ENCODE measurements at places on chromosomes 11 and 22.

DNA sequence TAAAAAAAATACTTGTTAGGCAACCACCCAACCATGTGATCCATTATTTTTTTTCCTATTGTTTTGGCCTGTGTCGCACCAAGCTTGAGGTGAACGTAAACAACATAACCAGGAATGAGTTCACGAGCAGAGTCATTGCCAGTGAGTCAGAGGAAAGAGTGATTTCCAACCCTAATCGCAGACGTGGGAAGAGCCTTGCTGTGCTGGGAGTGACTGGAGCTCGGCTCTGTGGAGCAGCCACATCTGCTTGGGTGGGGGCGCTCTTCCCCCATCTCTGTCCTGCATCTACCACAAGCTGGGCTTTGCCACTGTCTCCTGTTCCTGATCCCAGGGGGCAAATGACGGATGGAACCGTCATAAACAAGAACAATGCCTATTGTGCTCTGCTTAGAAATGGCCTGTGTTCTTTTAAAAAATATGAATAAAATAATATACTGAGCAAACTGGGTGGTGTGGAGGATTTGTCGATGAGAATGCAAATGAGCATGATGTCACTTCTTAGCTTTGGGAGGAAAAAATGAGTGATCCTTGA lies 210.0 kb downstream of the KIRREL3 start:
- no peak for DNase-seq

- DNase-seq: no peak
These were observed 7.9 kb downstream of the SEC14L4 start for GRCh38 chr22:30497466-30498150.

DNA sequence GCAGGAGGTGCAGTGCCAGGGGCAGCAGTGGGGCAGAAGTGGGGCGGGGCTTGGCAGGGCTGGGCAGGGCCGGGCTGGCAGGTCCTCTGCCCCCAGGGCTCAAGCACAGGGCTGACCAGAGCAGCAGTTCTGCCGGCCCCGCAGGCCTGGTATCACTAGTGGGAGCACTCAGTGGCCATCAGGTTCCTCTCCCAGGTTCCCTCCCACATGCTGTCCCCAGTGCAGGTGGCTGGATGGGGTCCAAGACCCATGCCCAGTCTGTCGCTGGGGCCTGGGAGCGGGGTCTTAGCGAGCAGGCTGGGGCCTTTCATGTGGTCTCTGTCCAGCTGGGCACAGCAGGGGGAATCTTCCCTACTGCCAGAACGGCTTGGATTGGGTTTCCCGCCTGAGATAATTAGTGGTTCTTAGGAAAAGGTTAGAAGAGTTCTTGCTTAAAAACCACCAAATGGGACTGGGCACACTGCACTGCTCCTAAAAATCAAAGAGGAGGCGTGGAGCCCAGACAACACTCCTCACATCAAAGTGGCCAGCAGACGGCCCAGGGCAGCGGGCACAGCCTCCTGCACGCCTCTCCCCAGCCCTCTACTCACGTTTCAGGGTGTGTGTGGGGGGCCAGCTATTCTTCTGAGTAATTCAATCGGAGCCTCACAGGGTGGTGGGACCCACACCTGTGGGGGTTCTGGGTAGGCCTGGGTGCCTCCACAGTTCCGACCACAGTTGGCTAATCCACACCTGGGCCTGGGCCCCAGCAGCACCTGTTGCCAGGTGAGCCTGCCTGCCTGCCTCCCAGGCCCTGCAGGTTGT lies 45.6 kb downstream of the TPCN2 start:
- no peak for DNase-seq

DNA sequence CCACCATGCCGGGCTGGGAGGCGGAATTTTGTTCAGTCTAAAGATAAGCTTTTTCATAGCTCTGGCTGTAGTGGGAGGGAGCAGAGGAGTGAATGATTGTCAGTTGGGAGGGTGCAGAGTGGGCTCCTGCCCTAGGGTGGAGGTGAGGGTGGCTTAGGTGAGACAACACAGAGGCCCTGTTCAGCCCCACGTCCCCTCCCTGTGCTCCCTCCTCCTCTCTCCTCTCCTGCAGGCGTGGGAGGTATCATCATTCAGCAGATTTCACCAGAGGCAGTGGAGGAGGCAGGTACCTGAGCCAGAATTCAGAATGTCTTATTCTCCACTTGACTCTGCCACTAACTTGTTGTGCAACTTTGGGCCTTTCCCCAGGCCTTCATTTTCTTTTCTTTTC lies 1.7 kb upstream of the THRSP start:
- no peak for DNase-seq

DNA sequence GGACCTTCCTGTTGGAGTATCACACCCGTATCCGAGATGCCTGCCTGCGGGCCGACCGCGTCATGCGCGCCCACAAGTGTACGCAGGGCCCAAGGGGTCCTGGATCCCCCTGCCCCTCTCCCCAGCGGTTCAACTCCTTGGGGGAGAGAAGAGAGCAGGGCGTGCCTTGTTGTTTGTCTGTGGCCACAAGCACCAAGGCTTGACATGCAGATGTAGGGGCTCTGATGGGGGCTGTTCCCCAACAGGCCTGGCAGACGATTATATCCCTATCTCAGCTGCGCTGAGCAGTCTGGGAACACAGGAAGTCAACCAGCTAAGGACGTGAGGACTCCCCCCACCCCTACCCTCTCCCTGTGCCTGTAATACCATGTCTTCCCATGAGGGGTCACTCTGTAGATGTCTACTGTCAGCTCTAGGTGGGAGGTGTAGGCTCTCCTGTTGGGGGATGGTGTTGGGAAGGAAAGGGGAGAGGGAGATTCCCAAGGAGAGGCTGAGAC lies 6.8 kb downstream of the CFL1 start:
- DNase-seq: no peak

DNA sequence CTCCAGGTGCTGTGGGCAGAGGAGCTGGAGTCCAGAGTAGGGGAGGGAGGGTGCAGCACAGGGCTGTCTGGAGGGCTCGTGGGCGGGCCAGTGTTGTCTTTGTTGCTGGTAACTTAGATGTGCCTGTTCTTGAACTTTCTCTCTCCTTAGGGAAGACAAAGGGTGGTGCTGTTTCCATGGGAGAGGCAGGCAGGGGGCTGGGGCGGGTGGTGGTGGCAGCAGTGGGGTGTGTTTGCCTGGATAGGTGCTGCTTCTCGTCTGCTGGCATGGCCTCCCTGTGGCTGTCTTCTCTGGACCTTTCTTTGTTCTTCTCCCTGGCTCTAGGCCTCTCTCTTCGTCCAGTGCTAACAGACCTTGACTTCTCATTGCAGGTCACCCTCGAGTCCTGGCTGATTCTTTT lies 8.5 kb downstream of the SIDT2 start:
- DNase-seq: no peak

GRCh38 chr11:47225552-47226400 lies 11.0 kb downstream of the DDB2 start:
- no peak for DNase-seq

DNA sequence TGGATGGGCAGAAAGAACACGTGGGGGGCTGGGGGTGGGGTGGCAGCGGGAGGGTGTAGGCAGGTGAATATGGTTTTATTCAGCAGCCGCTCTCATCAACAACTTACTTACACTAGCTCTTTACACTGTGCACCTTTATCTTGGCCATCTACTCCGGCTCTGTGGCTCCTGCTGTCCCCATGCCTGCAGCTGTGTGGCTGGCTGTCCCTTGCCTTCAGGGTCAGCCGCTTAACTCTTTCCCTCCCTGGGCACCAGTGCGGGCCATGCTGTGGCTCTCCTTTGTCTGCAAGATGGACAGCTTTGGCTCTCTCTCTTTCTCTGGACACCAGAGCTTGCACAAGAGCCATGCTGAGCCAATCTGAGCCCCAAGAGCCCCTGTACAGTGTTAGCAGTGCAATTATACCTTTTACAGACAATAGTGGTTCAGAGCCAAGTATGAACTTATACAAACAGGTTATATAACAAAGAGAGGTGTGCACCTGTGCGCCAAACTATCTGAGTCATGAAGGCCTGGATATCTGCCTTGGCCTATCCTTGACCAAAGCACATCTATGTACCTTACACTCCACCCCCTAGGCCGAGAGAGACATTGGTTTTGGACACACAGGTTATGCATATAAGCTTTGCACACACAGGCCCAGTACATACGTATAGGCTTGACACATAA lies 94.3 kb upstream of the CTSC start:
- no peak for DNase-seq

DNA sequence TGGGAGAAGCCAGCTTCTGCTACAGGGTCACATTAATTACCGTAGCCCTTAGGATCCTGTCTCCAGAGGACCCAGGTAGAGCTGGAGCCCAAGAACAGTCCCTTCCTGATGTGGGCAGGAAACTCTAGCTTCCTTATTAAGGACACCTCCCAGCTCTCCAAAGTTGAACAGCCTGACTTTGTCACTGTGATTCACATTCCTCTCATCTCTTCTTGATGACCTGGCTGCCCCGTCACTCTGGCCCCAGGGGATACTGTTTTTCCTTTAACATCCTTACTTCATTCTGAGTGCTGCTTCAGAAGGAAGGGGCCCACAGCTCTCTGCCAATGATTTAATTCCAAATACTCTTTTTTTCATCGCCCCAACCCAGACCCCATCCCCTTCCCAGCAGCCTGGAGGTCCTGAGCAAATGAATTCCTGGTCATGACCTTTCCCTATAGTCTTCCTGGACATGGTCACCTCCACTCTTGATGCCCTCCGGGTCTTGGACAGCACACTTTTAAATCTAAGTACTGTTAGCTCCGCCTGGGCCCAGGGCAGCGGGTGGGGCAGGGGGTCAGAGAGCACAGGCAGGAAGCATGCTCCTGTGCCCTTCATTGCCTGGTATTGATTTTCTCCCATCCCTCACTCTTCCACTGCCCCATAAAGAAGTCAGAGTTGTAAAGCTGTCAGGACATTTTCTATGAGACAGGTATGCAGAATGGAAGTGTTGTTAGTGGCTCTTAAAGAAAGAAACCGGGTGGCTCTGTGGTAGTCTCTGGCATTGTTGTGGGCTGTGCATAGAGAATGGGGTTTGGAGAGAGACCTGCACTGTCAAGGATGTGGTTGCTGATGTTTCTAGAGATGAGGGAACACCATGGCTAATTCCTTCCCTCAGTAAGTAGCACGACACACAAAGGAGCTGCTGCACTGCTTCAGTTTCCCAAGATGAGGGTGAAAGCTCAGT lies 22.3 kb upstream of the SPON1 start:
- no peak for DNase-seq

GRCh38 chr11:22903782-22904181 lies 43.5 kb upstream of the CCDC179 start:
- no peak for DNase-seq

DNA sequence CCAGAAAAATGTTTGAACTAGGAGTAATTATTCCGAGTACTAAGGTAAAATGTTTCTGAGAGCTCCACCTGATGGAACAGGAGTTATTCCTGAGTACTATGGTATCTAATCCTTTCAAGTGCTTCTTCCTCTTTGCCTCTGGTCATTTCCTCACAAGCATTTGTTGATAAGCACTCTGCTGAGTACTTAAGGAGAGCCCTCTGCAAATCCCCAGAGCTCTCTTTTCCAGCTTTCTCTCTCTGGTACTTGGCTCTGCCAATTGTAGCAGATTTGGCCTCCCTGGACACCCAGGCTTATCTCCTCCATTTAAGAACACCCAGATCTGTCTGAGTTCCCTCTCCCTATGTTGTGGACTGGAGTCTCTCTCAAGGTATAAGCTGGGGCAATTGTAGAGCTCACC lies 457.0 kb downstream of the MN1 start:
- DNase-seq: no peak

DNA sequence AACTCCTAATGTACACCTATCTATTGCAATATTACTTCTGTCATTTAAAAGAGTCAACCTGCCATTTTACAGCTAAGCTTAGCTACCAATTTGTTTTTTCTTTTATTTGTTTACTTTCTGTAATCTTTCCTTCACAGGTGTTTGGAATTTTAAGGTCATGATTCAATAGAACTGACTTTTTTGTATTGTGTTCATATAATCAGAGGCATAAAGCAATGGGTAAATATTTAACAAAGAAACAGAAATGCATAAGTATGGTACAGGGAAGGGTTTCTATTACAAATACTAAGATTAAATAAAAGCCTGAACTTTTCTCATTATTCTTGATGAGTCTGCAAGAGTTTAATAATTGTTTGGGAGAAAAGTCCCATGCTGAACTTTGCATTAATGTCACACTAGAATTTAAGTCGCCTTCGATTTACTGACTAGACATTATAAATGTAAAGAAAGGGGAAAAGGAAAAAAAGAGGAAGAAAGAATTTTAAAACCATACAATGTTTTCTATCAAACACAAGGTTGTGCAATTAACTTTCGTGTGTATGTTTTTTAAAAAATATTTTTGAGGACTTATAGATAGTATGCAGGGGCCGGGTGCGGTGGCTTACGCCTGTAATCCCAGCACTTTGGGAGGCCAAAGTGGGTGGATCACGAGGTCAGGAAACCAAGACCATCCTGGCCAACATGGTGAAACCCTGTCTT lies 35.0 kb upstream of the HIPK3 start:
- no peak for DNase-seq

All from NCI-H1436 (cell line).